Stomach (tissue), 19 donors: ENCODE measurements at places on chromosomes 16 and 17. TPM values are rescaled to one million over a fixed set of nuclear protein-coding genes. Genes with fewer than 3 reads are reported as not detected.

LRRC75A gene
- 1.1 TPM for total RNA-seq

GRCh38 chr17:73157521-73157890, 7.3 kb upstream of the SSTR2 start:
- no peak for DNase-seq

- DNase-seq = no peak
These were observed 1373.8 kb upstream of the GOT2 start for GRCh38 chr16:60107871-60108270.

GRCh38 chr16:81327447-81328196, 12.9 kb downstream of the GAN start:
- DNase-seq = peak; percentile 31

SHISA6 gene
- 1.3 TPM for total RNA-seq

- no peak for DNase-seq
These were observed 109.3 kb downstream of the IRX3 start for GRCh38 chr16:54177052-54177861.

GRCh38 chr17:78433013-78433727, 54.7 kb downstream of the PGS1 start:
- no peak for DNase-seq

- DNase-seq = no peak
These were observed 146.9 kb downstream of the MSI2 start for GRCh38 chr17:57403236-57403635.

- no peak for DNase-seq
These were observed 3.0 kb upstream of the SMARCD2 start for GRCh38 chr17:63845509-63845908.

DNA sequence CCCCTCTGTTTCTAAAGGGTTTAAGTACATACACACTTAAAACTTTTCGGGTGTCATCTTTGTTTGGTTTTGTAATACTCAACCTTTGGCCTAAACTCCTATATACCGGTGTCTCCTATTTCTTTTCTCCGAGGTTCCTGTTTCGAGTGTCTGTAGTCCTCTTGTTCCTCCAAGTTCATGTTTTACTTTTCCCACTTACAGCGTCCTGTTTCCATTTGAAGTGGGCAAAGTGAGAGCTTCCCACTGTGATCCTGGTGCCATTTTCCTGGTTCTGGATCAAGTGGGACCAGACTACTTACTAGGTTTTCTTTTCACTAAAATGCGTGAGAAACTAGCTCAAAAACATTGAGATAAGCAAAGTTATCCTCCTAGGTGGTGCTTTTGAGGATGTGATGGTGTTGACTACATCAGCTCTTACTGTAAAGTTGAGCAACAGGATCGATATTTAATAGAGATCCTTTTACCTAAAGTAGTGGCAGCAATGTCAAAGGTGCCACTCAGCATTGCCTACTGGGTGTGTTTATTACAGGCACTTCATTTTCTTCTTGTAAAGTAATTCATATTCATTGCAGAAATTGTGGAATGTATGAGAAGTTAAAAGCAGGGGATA, 1.3 kb downstream of the PSMD3 start:
- no peak for DNase-seq

DNA sequence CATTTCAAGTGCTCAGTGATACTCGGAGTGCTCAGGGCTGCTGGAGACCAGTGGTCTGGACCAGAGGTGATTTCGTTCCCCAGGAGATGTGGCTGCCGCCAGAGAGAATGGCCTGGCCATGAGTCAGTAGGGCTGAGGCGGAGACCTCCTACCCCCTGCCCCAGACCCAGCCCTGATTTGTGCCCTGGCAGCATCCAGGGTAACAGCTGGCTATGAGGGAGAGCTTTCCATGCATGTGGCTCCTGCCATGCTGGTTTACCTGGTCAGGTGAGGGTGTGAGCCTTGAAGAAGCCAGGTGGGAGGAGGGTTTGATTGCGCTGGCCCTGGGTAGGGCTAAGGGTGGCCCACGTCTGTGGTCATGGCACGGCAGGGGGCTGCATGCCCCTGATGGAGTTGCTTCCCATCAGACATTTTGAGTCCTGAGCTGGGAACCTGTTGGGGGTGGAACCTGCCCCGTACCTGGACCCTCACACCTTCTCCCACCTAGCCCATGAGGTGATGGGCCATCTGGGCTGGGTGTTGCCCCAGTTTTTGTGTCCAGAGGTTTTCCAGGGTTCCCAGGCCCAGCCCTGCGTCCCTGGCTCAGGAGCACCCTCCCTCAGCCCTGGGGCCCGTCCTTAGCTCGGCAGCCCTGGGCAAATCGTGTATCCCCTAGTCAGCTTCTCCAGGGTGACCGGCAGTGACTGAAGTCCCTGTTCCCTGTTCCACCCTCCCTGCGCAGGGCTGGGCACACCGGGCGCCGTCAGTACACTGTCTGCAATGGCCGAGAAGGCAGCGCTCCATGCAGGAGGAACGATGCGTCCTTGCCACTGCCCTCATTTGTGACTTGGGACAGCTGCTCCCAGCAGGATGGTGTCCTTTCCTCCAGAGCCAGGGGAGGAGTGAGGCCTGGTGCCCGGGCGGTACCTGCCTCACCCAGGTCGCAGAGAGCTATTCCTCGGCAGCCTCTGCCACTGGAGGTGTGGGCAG, 9.0 kb upstream of the CSNK1D start:
- DNase-seq = no peak

KRTAP4-5 gene
- total RNA-seq = not detected

DNA sequence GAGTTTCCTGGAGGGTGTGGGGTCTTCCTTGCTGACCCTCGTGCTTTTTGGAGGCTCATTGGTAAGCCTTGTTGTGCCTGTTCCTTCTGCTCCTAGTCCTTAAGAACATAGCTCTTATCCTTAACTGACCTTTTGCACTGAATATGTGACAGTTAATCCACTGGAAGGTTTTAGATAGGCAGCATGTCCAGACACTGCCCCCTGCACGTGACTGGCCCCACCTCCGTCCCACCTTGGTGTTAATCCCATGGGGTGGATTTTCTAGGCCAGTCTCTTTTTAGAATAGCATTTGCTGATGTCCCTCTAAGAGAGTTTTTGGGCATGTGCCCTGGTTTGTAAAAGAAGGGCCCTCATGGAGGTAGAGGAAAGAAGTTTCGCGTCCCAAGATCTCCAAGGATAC, 58.3 kb downstream of the RBFOX1 start:
- no peak for DNase-seq

PRAC2 gene
- not detected for total RNA-seq

GRCh38 chr17:8609910-8610309, 20.6 kb downstream of the MYH10 start:
- no peak for DNase-seq

ZSCAN10 gene
- total RNA-seq = not detected

GRCh38 chr16:24027466-24027865, 191.7 kb downstream of the PRKCB start:
- no peak for DNase-seq

- DNase-seq = no peak
These were observed 6.1 kb upstream of the MXRA7 start for GRCh38 chr17:76716839-76717215.

DNA sequence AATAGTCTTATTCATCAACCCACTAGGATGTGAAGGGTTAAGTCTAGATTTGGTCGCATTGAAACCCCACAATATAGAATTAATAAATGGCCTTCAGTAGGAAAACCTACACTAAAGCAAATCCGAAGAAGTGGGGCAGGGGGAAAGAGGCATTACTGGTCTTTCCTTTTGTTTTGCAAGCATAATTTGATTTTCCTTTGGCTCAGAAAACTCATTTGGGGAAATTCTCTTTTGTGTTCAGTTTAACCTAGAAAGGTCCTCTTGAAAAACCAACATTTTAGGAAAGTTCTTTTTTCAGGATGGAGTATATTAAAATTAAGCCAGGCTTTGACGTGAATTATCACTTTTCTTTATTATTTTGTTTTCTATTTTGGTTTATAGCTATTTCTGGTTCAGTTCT, 31.7 kb downstream of the ERCC4 start:
- no peak for DNase-seq

CAVIN1 gene
- total RNA-seq = 162 TPM

DNA sequence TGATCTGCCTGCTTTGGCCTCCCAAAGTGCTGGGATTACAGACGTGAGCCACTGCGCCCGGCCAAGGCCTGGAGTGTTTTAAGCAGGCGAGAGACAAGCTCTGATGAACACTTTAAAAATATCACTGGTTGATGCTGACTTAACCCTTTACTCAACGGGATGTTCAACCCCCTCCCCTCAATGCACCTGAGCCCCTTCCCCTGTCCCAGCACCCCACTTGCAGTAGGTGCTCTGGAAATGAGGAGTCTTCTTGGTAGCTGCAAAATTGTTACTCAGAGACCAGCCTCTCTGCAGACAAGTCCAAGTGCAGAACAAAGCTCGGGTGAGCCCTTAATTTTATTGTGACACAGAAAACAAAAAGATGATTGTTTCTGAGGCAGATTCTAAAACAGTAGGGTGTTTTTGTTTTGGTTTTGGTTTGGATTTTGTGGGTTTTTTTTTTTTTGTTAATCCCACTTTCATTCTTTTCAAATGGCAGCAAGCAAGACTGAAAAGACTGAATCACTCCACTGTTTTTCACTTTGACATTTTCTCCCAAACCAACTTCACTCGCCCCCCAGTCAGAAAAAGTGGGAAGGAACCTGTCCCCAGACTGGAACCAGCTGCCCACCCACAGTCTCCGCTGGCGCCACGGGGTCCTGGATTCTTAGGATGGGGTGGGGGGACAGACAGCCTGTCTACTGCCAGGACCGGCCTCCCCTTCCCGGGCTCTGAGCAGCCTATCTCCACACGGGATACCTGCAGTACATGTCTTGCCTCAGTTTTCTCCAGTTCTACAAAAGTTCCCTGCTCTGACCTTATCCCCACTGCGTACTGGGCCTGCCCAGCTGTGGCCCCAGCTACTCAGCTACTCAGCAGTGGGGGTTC, 5.2 kb upstream of the PLLP start:
- DNase-seq = no peak

DNA sequence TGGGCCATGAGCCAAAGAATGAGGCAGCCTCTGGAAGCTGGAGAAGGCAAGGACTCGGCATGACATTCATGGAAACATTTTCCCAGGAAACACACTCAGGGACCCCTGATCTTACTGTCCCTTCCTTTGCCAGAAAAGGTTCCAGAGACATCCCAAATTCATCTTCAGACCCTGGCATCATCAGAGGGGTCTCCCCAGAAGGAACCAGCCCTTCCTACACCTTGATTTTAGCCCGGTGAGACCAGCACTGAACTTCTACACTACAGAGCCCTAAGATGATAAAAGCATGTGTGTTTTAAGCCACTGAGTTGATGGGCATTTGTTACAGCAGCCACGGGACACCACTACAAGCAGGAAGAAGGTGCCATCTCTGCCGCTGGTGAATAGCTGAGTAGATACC, 262.3 kb downstream of the C16orf95 start:
- DNase-seq = no peak

- DNase-seq = no peak
These were observed 57.4 kb upstream of the TEKT3 start for GRCh38 chr17:15398736-15399331.

- peak; percentile 97 for DNase-seq
These were observed at the start of gene GDE1 for GRCh38 chr16:19521471-19522396. GDE1 (minus strand) TSS chr16:19522098; CDS start chr16:19521964, 134 bp downstream.

DNA sequence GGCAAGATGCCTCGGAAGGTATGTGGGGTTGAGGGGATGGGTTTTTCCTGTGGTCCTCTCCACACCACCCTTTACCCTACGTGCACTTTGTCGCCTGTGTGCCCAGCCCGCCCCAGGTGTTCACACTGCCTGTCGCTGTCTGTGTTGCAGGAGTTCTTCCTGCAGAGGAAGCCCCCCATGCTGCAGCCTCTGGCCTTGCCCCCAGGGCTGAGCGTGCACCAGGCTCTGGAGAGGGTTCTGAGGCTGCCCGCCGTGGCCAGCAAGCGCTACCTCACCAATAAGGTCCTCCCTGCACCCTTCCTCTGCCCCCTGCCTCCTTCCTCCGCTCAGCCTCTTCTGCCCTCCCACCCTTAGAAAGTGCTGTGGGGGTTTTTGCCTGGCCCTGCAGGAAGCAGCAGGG, 15.2 kb downstream of the PFAS start:
- DNase-seq = no peak

GRCh38 chr16:79794941-79795340, 194.4 kb upstream of the MAF start:
- peak; percentile 24 for DNase-seq

- no peak for DNase-seq
These were observed 28.1 kb upstream of the MLYCD start for GRCh38 chr16:83870830-83871229.

- DNase-seq = peak; percentile 51
These were observed 156.0 kb downstream of the CDH13 start for GRCh38 chr16:82782715-82783251.

DNA sequence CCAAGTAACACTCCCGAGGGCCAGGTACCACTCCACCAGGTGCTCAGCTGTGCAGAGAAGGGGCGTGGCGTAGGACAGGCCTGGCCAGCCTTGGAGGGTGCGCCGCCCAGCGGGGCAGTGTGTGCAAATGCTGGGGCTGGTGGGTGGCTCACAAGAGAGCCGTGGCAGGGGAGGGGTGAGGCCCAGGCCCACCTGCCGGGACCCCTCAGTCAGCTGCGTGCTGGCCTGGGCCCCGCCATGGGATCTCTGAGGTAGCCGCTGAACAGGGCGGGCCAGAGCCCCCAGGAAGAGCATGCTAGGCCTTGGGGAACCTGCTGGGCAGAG, 8.8 kb downstream of the TPSG1 start:
- no peak for DNase-seq

HAGHL gene
- not detected for total RNA-seq

- peak; percentile 96 for DNase-seq
These were observed at the start of gene TRAP1 for GRCh38 chr16:3717235-3718018. TRAP1 (minus strand) TSS chr16:3717524; CDS start chr16:3717508, 16 bp downstream.

DNA sequence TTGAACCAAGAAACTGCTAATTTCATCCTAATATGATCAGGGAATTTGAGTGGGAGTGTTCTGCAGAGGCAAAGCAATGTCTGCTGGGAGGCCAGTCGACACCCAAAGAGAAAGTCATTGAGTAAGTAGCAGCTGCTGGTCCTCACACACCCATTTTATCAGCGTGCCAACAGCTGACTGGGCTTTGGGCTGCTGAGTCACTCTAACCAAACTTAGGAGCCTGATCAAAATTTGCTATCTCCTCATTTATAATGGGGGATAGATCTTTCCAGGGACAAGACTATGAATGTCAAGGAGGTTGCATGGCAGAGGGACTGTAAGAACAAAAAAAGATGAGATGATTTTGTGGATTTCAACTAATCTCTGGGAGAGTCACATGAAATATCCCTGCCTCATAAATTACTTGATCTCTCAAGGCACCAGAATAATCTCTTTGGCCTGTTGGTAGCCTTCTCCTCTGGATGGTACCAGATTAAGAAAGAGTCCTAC, 32.9 kb downstream of the CPSF4L start:
- peak; percentile 82 for DNase-seq
